T-helper 2 cell (primary cell): ENCODE measurements at places on chromosomes 5 and 9.

DNA sequence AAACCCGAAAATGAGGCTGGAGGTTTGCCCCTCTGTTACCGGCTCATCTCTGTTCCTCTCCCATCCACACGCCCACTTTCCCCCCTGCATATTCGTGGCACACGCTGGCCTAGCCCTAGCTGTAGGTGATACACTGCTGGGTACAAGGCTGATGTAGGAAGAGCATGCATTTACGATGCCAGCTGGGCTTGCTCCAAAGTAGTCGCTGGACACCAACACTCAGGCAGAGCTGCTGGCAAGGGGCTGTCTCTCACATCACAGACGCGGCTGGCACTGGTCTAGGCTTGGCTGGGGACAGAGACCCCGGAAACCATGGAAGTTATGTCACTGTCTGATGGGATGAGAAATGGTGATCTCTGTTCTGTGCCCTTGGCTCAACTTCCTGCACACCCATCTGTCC lies 9.8 kb upstream of the PHYKPL start:
- DNase-seq: no peak

DNA sequence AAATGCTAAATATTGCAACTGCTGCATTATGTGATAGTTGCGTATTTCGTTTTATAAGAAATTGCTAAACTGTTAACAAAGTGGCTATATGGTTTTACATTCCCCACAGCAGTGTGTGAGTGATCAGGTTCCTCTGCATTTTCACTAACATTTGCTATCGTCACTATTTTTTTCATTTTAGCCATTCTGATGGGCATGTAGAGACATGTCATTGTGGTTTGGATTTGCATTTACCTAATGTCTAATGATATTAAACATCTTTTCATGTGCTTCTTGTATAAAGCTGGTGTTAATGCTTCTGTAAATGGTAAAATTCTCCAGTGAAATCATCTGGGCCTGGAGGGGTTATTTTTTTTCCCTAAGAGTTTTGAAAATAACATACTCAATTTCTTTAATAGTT lies 61.6 kb downstream of the ERCC6L2 start:
- DNase-seq: no peak

DNA sequence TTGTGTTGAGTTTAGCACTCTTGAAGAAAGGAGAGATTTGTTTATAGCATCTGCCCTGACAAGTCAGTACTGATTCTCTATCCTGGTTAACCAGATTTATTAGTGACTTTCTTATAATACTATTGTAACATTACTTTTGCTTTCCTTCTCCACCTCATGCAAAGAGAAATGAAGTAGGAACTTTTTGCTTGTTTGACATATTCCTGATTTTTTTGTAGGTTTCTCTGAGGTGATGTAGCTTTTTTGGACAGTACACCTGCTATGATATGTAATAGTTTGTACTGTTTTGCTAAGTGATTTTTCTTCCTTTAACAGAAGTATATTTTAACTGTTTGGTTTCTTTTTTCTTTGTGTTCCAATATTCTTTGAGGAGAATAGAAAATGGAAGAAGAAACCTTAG lies 117.7 kb downstream of the ZCCHC7 start:
- no peak for DNase-seq

GRCh38 chr5:106601620-106602019 lies 1069.1 kb downstream of the EFNA5 start:
- no peak for DNase-seq

DNA sequence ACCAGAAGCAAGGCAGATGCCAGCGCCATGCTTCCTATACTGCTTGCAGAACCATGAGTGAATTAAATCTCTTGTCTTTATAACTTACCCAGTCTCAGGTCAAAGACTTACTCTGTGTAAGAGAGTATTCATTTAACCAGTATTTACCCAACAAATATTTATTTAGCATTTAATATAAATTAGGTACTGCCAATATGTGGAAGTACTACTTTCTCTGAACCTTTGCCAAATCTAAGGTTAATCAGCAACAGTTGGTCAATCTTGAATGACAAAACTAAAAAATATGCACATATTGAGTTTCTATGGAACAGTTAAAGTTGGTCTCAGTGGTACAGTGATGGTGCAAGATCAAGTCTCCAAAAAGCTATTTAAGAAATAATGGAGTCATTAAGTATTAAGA lies 155.9 kb upstream of the CCNG1 start:
- no peak for DNase-seq

GRCh38 chr5:32991421-32991815 lies 280.3 kb downstream of the NPR3 start:
- no peak for DNase-seq

DNA sequence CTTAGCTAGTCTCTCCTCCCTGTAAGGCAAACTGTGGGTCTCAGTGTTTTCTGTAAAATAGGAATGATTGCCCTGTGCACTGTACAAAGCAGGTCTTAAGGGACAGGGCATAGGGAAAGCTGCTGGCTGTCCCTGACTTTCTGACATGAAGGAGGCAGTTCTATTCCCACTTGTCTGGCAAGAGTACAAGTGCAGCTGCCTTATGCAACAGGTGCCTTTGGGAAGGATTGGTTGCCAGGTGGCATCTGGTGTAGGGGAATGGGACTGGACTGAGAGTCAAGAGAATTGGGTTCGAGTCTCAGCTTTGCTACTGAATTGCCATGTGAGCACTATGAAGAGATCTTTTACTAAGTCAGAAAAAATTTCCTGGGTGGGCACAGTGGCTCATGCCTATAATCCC lies 10.0 kb downstream of the BSPRY start:
- no peak for DNase-seq

GRCh38 chr9:136088939-136089696 lies 6.0 kb downstream of the NACC2 start:
- DNase-seq: no peak

- no peak for DNase-seq
Measured at GRCh38 chr5:178899289-178899688, 3.6 kb downstream of the ZFP2 start.

DNA sequence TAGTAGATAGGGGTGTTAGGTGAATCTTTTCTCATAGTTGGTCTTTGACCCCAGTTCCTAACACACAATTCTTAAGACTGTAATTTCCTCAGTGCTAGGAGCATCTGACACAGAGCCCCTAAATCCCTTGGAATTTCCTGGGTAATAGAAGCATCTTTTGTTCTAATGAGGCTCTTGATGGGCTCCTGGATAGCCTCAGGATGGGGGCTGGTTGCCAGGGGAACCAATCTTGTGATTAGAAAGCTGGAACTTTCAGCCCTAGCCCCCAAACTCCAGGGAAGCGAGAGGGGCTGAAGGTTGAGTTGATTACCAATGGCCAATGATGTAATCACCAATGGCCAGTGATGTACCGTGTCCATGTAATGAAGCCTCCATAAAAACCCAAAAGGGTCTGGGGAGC lies 44.5 kb downstream of the CCDC125 start:
- no peak for DNase-seq

- DNase-seq: no peak
Measured at GRCh38 chr5:171899792-171900191, 106.6 kb downstream of the FBXW11 start.

DNA sequence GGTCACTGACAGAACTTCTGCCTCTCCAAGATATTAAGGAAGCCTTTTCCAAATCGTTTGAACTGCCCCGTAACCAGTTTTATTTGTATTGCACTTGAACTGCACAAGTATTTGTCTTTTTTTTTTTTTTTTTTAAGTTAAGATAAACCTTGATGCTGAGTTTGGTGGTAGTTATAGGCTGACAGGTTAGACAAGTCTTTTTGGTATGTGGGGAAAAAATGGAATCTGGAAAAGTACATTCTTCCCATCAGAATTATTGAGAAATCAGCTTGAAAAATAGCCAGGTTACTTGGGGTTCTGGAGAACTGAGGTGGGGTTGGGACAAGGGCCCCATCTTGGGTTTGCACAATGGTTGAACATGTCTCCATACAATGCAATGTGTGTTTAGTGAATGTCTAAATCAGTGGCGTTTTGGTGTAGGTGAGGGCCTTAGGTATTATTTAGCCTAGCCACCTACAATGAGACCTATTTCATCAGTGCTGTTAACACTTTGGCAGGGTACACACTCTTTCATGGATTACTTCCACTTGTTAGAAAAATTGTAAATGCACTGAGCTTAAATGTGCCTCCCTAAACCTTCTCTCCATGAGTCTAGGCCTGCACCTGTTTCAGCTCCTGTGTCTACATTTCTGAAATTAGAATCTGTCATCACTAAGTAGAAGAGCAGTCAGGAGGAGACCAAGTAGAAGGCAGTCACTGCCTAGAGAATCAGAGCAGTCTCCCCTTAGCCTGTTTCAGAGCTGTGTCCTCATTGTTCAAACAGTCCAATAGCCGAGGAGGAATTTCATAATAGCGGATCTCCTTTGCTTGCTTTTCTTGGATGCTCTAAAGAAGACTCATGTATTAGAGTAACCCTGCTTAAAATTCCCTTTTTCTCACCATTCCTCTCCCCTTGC lies 140.0 kb upstream of the HMHB1 start:
- DNase-seq: no peak

DNA sequence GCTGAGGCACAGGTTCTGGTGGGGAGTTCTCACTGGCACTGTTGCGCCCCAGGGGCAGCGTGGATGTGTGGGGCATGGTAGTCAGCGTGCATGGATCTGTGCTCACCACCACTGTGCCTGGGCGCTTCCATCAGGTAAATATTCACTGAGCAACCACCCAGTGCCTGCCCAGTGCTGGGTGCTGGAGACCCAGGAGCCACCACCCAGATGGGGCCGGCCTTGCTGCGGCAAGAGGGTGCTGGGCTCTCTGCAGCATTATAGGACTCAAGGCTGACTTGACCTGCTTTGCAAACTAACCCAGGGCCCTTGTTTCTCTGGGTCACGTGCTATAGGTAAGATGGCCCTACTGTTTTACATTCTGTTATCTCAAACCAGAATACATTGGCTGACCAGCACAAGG lies 60.5 kb downstream of the DAP start:
- no peak for DNase-seq

DNA sequence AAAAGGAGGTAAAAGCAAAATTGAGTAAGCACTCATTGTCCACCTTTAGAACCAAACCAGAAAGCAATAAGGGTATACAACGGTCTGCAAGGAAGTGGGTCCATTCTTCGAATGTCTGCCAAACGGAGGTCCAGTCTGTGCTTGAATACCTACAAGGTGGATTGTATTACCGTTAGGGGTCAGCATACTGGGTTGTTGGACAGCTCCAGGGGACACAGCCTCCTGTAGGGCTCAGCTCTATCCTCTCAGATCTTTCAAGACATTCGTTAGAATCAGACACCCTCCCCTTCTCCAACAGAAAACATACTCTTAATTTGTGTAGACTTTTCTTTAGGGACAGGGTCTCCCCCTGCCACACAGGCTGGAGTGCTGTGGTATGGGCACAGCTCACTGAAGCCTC lies 5.5 kb downstream of the ASTN2 start:
- no peak for DNase-seq

DNA sequence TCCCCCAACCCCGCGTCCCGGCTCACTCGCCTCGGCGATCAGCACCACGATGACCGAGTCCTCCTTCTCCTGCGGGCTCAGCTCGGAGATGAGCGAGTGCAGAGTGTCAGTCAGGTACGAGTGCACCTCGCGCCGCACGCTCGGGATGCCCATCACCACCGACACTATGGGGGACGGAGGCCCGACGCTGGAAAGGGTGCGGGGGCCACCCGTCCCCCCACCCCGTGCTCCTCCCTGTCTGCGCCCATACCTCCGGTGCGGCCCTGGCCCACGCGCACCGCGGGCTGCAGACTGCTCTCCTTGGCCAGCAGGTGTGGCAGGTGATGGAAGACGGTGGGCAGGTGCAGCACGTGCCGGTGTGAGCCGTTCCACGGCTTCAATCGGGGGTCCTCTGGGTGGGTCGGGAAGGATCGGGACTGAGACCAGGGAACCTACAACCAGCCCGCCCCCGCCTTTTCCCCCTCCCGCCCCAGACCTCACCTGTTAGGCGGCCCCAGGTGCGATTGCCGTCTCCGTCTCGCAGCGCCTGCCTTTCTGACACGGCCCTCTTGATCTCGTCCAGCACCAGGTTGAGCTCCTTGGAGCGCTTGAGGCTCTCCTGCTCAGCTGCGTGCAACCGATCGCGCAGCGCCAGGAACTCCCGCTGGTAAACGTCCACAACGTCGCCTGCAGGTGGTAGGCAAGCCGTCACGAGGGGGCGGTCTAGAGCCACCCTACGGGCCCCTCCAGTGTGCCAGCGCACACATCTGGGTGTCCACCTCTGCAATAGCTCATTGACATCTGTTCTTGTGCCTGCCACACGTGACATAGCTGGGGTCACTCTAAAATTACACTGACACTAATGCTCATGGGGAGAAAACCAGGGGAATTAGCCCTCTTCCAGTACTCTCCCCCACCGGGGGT lies 5.1 kb downstream of the MGAT4B start:
- peak; percentile 83 for DNase-seq

GRCh38 chr5:129906177-129906887 lies 2.1 kb downstream of the CHSY3 start:
- no peak for DNase-seq

- no peak for DNase-seq
Measured at GRCh38 chr9:76023715-76024195, 133.3 kb downstream of the PCSK5 start.

- DNase-seq: no peak
Measured at GRCh38 chr9:29208670-29209069, 1635.4 kb upstream of the C9orf72 start.

DNA sequence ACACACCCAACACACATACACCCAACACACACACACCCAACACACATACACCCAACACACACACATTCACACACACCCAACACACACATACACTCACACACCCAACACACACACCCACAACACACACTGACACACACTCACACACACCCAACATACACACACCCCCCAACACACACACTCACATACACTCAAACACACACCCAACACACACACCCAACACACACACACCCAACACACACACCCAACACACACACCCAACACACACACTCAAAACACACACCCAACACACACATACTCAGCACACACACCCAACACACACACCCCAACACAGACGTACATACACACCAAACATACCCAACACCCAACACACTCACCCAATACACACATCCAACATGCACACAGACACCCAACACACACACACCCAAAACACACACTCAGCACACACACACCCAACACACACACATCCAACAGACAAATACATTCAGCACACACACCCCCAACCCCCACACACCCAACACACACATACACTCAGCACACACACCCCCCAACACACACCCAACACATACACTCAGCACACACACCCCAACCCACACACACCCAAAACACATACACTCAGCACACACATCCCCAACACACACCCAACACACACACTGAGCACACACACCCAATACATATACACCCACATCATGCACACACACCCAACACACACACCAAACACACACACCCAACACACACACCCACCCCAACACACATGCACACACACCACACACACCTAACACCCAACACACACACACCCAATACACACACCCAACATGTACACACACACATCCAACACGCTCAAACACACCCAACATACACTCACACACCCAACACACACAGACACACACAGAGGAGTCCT lies 479.5 kb upstream of the DAP start:
- DNase-seq: no peak

- DNase-seq: peak; percentile 11
Measured at GRCh38 chr9:132114102-132114707, 34.5 kb upstream of the MED27 start.

- DNase-seq: no peak
Measured at GRCh38 chr5:173352366-173353349, 24.4 kb upstream of the STC2 start.
